ENCODE measurements at places on chromosomes 3 and 15. TPM values are rescaled to one million over a fixed set of nuclear protein-coding genes. Genes with fewer than 3 reads are reported as not detected.

DNA sequence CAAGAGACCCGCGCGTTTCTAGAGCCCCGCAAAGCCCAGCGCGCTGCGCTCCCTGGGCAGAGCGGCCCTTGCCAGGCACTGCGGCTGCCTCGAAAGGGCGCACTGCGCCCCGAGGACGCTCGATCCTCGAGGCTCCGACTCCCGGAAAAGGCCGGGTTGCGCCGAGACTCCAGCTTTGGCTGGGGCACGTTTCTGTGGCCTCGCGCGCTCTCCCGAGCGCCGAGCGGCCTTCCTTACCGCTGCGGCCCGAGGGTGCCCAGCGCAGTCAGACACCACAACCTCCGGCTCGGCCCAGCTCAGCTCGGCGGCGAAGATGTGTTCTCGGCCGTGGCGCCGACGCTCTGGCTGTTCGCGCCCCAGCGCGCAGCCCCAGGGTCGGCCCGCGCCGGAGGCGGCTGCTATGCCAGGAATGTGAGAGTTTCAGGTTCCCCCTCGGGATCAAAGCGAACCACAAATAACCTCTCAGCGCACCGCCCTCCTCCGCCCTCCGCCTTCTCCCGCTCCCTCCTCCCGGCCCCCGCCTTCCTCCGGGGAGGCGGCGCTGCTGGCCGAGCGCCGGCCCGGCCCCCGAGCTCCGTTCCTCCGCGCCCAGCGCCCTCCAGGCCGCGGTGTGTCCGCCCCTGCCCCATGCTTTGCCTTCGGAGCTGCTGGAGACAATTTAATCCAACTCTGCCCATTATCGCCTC, at the start of gene AMOTL2:
TSS of gene AMOTL2 (minus strand) at position 343 of the 686 bp plus-strand sequence. CDS start 3,014 bp downstream, outside the sequence.
- DNase-seq, result peak; percentile 91
- H3K4me1 ChIP-seq, result peaks cover 58% of the 10 kb centered on the region
- peak within 1 kb of the TSS; percentile 100 for H3K27ac ChIP-seq
- peak within 1 kb of the TSS; percentile 80 for H3K4me3 ChIP-seq
- H3K36me3 ChIP-seq, result peaks cover 26% of the 10 kb centered on the region

DNA sequence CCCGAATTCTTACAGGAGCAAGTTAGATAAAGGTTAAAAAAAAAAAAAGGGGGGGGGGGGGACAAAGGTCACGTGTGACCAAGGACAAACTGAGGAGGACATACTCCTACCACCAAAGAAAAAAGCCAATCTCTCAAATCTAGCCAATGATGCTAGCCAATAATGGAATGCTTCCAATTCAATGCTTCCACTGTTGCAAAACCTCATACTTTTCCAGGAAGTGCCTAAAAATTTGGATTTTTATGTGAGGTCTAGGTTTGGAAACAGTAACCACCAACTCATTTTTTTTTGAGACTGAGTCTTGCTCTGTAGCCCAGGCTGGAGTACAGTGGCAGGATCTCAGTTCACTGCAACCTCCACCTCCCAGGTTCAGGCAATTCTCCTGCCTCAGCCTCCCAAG, 11.4 kb downstream of the MSL2 start:
- no peak overlapping the region for H3K27ac ChIP-seq
- H3K36me3 ChIP-seq, result no peaks in the 10 kb centered on the region
- no peak overlapping the region for H3K4me3 ChIP-seq
- peaks cover 92% of the 10 kb centered on the region for H3K4me1 ChIP-seq

DNA sequence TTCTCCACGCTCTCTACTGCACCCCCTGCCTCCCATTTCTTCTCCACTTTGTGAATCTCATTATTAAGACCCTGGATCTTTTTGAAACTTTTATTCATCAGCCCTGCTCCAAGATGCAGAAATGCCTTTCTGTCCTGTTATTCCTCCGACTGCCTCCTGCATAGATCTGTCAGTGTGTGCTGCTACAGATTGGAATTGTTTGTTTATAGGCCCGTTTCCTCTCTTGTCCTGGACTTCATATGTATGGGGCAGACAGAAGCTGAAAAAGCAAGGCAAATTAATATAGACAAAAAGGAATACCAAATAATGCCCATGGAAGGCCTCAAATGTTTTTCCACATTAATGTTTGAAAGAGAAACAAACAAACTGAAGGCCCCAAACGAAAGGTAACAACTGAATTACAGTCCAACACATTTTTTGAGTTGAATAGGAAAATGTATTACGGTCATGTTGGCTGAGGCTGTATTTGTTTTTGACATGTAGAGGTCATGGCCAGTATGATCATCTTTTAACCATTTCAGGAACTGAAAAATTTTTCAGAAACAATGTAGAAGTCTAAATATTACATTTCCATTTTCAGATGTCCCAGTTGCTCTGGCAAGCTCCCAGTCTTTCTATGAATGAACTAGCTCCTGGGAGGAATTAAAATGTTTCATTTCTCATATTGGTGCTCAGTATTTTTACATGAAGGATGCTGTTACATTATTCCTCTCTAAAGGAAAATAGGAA, 8.8 kb downstream of the CHST2 start:
- DNase-seq, result no peak
- H3K4me1 ChIP-seq, result peaks cover 22% of the 10 kb centered on the region
- H3K27ac ChIP-seq, result no peak overlapping the region
- H3K4me3 ChIP-seq, result no peak overlapping the region

DNA sequence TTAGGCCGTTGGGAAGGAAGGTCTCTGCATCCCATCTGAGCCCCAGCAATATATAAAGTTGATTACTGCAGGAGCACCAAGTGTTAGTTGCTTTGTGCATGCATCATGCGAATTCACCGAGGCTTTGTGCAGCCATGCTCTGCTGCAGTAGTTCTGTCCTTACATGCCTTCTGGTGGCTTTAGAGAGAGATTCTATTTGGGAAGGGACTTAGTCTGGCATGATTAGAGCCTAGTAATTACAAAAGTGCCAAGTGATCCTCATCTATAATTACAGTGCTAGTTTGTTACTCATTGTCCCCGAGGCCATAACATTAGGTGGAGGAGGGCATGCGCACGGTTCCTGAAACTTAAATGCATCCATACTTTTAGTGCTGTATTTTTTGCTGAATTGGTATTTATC, 353.6 kb downstream of the CNTN4 start:
- no peak overlapping the region for H3K4me3 ChIP-seq
- no peaks in the 10 kb centered on the region for H3K4me1 ChIP-seq
- H3K36me3 ChIP-seq, result no peaks in the 10 kb centered on the region
- DNase-seq, result no peak
- no peak overlapping the region for H3K27ac ChIP-seq

- peaks cover 17% of the 10 kb centered on the region for H3K4me1 ChIP-seq
- DNase-seq, result no peak
- H3K4me3 ChIP-seq, result no peak overlapping the region
Measured at GRCh38 chr3:188772886-188773285, 398.9 kb upstream of the TPRG1 start.

DNA sequence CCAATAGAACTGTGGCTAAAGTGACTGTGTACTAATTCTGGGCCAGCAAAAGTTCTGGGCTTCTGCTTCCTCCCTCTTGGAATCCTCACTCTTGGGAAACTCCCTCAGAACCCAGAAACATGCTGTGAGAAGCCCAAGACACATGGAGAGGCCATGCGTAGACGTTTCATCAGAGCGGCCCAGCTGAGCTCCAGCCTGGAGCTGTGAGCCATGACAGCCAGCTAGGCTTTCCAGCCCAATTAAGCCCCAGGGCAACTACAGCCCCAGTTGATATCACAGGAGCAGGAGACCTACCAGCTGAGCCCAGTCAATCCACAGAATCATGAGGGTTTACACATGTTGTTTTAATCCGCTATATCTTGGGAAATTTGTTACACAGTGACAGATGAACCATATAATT, 43.6 kb upstream of the CNOT10 start:
- H3K27ac ChIP-seq, result no peak overlapping the region
- H3K4me3 ChIP-seq, result no peak overlapping the region
- DNase-seq, result no peak
- H3K27me3 ChIP-seq, result no peaks in the 10 kb centered on the region
- no peaks in the 10 kb centered on the region for H3K36me3 ChIP-seq
- H3K4me1 ChIP-seq, result no peaks in the 10 kb centered on the region

INAFM2 gene
- total RNA-seq, result 33.8 TPM
